ENCODE measurements at places on chromosomes 4 and X.

DNA sequence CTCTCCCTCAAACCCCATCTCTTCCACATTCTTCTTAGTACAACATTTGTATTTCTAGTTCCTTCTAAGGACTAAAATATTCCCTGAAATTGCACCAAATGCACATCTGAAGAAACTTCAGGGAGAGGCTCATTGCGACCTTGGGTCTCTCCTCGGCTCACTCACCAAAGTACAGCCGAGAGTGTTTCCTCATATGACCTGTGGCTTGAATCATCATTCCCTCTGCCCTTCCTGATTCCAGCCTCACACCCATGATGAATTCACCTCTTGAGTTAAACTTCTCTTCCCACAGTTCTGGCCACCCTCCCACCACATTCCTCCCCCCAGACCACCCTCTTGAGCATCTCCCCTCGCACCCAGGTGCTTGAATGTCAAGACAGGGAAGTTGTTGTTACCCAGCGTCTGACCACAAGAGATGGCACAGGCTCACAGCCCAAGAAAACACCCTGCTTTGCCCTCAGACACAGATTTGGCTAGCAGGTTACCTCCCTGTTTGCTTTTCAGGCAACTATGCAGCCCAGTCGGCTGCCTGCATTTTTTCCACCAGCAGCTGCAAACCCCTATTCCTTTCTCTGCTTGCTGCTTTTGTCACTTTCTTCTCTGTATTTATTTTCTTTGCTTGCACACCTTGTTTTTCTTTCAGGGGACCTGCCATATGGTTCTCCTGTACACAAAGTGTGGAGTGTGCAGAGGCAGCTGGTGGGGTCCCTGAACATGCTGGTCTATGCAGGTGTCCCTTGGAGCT lies 214.8 kb downstream of the SPATA18 start:
- DNase-seq = no peak

DNA sequence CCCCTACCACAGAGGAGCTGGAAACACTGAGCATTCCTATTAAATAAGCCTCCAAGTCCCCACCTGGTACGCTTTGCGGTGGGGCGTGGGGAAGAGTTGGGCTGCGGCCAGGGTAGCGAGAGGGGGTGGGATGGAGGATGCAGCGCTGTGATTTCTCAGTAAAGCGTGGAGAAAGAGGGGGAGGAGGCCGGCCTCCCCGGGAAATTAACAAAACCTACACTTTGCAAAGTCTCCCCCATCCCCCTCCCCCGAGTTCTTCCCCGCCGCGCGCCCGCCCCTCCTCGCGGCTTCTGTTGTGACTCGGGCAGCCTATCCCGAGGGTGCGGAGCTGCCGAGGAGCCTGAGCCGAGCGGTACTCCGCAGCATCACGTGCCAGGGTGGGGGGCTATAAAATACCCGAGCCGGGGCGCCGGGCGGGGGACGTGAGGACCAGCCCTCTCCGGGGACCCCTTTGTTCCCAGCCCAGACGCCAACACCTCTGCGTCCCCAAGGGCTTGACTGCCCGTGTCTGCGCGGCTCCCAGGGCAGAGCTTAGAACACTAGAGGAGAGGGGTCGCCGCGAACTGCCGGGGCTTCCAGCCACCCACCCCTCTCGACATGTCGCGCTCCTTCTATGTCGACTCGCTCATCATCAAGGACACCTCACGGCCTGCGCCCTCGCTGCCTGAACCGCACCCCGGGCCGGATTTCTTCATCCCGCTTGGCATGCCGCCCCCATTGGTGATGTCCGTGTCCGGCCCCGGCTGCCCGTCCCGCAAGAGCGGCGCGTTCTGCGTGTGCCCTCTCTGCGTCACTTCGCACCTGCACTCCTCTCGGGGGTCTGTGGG lies at the start of gene GSX2:
Gene GSX2 (plus strand): TSS at position 416 of the 827 bp plus-strand sequence. CDS start 182 bp downstream, at position 598.
- DNase-seq = no peak

DNA sequence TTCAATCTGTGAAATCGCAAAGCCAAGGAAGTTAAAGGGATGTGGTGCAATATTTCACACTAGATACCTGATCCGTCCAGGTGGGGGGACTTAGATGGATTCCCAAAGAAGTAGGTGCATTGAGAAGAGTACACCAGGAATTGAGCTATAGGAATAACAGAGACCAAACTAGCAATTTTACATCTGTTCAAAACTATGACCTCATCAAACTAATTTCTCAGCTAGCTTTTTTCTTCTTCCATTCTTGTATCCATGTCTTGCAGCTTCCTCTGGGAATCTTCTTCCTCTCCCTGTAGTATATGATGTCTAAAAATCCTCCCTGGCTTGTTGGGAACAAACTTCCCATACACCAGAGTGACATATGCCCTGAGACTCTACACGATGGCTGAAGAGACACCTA lies 51.0 kb upstream of the PTPN13 start:
- DNase-seq = no peak

- DNase-seq = no peak
Measured at GRCh38 chrX:56281789-56282188, 49.6 kb downstream of the KLF8 start.

GRCh38 chrX:139647597-139647996 lies 60.4 kb downstream of the MCF2 start:
- no peak for DNase-seq

DNA sequence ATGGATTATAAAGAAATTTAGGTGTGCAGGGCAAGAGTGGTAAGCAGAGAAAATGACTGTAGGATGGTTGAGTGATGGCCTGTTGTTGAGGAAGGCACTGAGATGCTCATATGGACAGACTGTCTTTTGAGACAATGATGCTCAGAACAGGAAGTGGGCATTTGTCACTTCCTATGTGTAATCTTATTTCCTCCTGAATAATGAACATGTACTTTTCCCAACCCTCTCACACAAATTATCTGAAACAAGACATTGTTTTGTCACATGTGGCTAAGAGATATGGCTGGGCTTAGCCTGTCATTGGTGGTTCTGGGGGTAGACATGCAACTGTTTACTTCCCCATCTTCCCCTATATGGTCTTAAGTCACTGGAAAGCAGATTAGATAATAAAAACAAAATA lies 240.5 kb downstream of the CFAP47 start:
- no peak for DNase-seq

DNA sequence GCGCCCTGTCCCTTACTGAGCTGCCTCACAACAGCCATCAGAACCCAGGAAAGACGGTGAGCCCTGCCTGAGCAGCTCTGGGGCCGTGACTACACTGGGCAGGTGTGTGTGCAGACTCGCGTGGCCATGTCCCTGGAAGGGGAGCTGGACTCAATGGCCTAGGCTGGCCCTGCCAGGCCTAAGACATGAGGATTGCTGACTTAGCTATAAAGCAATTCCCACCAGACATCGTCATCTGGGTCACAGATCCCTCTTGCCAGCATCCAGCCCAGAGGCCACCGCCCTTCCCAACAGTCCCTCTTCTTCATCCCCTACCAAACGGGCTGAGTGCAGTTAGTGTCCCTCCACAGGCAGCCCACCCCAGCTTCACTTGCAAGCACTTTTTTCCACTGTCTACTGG lies 3.7 kb downstream of the NAA10 start:
- no peak for DNase-seq

GRCh38 chr4:92618968-92619367 lies 315.2 kb downstream of the GRID2 start:
- DNase-seq = no peak

GRCh38 chrX:140804292-140804691 lies 94.7 kb downstream of the LINC00632 start:
- no peak for DNase-seq

- DNase-seq = no peak
Measured at GRCh38 chr4:26248647-26249046, 72.2 kb upstream of the RBPJ start.

DNA sequence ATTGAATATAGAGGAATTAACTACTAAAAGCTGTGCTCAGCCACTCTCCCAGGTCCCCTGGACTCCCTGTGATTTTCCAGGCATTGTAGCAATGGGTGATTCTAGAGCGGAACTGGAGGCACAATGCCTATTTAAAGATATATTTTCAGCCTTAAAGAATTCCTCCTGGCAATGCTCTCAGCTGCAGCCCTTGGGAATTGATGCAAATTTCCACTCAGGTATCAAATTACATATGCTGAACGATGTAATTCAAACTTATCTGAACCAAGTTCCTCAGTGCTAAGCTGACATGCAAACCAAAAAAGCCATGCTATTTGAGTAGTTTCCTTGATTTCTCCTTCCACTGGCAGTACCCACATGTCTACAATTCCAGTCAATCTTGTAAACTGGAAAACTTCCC lies 86.3 kb upstream of the GABRA3 start:
- no peak for DNase-seq

DNA sequence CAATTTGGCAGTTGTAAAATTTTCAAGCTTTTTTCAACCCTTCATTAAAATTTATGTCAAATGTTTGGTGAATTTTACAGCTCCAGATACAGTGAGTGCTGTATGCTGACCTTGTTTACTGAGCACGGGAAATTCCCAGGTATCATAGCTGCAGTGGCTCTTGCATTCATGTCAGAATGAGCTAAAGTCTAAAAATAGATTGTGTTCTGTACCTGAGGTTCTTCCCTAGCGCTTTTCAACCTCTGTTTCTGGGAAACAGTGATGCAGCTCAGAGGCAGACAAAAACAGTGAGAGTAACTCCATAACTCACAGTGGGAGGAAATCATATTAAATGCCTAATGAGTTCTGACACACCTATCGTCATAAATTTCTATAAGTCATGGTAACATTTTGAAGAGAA lies 393.8 kb upstream of the GNPDA2 start:
- peak; percentile 2 for DNase-seq

- DNase-seq = no peak
Measured at GRCh38 chr4:26088433-26088928, 174.5 kb downstream of the SMIM20 start.

DNA sequence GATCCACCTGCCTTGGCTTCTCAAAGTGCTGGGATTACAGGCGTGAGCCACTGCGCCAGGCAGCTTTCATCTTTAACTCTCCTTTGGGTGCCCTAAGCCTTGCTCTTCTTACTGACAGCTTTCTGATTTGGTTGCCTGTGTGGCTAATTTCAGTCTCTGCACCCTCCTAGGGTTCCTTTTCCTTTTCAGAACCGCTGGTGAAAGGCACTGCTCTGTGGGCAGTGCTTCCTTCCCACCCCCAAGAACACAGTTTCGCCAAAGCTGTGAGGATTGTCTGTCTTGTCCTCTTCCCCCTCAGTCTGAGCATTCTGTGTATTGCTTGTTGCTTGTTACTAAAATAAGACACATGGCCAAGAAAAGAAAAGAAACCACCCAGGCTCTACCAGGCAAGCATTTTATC lies 101.4 kb upstream of the FRMPD3 start:
- DNase-seq = no peak

- no peak for DNase-seq
Measured at GRCh38 chr4:152535360-152535902, 461 bp downstream of the FBXW7 start.

Measured in C1 segment of cervical spinal cord (tissue), 14 donors.